ENCODE measurements at places on chromosomes 1 and 21.

DNA sequence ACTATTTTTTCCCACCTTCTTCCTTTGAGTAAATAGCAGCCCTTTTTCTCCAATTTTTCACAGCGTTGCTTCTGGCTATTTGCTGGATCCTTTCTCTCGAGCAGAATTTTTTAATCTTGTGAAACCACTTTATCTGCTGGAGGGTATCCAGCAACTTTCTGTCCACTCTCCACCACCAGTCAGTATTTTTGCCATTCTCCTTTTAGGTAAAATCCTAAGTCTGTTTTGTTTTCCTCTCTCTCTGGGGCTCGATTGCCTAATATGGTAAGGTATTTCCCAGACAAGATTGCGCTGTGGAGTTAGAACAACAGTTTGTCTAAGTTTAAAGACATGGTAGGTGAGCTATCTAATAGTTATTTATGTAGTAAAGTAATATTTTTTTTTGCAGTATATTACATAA is 156.9 kb downstream of the PPP1R12B start:
- DNase-seq: peak; percentile 63

DNA sequence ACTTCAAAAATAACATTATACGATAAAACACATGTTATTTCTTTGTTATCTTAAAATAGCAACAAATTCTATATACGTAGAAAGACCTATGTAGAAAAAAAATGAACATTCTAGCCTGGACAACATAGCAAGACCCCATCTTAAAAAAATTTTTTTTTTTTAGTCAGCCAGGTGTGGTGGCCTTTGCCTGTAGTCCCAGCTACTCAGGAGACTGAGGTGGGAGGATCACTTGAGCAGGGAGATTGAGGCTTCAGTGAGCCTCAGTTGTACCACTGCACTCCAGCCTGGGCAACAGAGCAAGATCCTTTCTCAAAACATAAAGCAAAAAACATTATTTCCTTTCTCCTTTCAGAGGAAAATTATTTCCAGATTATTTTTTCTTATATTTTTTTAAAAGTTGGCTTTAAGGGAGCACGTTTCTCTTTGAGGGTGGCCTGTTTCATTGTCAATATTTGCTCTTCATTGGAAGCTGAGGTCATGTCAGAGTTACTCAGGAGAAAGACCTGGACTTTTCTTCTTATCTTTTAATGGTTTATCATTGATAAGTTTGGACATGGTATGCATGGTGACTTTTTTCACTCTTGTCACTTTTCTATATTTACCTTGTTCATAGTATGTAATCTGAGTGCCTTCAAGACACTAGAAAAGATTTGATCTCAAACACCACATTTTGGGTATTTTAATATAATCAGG is 32.0 kb downstream of the NFIA start:
- DNase-seq: no peak

DNA sequence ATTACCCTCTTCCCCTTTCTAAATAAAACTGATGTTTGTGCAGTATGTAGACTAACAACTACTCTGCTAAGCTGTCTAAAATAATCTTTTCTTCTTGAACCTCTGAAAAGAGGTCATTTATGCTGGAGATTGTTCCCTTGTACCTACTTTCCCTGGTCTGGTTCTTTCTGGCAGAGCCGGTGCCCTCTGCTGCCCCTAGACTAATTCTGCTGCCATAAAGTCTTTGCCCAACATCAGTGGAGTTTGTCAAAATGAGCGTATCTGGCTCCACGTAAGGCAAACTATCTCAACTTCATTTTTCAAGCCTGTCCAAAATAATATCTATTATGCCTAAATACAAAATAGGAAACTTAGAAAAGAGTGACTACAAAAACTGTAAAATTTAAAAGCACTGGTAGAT is 30.9 kb upstream of the ANGPTL7 start:
- DNase-seq: no peak

- DNase-seq: no peak
Measured at GRCh38 chr1:14067036-14067435, 367.0 kb downstream of the PRDM2 start.

DNA sequence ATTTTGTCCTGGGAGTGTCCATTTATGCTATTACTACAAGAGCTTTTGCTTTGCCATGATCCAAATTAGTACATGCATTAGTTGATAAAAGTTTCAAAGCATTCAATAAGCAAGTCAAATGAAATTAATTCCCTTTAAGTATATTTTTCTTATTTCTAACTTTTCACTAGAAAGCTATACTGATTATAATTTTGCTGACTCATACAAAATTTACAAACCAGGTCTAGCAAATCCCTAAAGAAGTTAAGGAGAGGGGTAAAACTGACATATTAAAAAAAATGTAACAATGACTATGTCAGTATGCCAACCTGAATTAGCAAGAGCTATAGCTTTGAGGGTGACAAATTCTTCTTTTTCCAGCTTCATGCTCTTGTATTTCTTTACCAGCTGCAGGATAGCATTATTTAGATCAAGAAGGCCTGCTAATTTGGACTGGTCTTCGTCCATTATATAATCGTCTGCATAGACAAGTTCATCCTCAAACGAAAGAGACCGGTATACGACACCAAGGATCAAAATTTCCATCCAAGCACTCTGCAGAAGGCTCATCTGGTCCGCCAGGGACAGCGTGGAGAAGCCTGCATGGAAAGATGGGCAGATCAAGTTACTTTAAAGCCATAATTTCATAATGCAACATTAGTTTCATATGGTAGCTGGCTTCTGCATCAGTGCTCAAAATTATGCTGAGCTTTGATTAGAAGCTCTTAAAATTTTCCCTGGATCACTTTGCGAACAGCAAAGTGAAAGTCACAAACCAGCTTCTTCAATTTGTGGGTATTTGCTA is 95.8 kb upstream of the USH2A start:
- no peak for DNase-seq

DNA sequence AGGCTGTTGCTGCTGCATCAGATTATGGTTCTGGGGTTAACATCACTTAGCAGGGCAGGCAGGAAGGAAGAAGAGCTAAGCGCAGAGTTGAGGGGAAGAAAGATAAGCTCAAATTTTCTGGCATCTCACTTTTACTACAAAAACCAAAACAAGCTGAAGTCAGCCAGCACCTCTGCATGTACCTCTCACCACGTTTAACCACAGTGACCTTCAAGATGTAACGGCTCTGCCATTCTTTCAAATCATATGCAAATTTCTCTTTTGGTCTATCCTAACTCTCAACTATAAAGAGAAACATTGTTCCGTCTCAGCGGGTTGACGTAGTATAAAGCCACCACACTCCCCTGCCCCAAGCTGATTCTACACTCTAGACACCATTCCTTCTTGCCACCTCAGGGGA is 154.4 kb downstream of the OMA1 start:
- DNase-seq: no peak

- DNase-seq: no peak
Measured at GRCh38 chr1:209265301-209265700, 318.2 kb upstream of the CAMK1G start.

- DNase-seq: peak; percentile 62
Measured at GRCh38 chr1:166915941-166916340, 39.9 kb upstream of the TADA1 start.

DNA sequence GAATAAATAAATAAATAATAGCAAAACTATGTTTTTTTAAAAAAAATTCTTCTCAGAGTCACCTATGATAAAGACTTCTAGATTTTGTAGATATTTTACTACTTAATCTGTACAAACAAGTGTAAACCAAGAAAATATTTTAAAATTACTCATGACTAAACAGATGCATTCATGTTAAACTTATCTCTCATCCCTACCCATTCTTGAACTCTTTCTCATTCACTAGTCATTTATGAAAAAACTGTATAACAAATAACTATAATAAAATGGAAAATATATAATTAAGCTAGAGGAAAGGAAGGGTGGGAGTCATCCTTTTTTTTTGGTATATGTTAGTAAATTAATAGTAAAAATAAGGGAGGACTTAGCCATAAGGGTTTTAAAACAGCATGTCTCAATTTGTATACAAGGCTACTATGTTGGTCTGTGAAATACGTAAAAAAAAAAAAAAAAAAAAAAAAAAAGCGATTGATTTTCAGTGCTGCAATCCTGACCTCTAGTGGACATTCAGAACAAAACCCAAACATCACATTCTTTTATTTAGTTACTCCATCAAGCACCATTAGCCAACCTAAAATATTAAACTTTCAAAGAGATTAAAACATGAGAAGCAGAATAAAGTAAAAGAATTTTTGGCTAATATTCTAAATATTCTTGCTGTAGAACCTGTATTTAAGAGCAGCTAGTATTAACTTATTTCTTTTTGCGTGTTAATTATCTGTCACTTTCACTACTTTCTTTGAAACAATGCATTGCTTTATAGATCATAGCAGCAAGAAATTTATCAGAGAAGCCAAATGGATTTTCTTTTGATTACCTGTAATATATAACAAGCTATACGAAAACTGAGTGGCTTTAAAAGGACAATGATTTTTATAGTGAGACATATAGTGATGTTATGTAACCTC is 255.8 kb upstream of the CACYBP start:
- DNase-seq: peak; percentile 67

DNA sequence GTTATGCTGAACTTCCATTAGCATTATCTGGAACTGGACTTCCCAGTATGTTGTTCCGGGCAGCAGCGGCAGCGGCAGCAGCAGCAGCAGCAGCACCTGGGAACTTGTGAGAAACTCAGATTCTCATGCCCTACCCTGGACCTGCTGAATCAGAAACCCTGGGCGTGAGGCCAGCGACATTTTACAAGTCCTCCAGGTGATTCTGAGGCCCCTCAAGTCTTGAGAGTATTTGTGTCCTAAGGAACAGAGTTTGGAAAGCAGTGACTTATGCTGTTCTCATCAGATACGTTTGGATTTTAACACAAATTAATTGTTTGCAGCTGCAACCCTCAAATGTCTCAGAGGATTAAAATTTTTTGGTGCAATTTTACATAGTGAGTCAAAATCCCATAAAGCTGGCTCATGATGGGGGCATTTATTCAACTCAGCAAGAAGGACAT is 157.2 kb upstream of the KAZN start:
- DNase-seq: peak; percentile 98

DNA sequence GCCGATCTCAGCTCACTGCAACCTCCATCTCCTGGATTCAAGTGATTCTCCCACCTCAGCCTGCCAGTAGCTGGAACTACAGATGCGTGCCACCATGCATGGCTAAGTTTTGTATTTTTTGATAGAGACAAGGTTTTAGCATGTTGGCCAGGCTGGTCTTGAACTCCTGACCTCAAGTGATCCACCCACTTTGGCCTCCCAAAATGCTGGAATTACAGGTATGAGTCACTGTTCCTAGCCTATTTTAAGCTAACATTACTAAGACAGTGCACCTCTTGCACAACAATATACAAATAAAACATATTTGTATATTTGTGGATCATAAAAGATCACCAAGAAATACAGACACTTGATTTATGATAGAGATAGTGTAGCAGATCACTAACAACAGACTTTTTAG is 139.1 kb downstream of the DUSP10 start:
- peak; percentile 60 for DNase-seq

DNA sequence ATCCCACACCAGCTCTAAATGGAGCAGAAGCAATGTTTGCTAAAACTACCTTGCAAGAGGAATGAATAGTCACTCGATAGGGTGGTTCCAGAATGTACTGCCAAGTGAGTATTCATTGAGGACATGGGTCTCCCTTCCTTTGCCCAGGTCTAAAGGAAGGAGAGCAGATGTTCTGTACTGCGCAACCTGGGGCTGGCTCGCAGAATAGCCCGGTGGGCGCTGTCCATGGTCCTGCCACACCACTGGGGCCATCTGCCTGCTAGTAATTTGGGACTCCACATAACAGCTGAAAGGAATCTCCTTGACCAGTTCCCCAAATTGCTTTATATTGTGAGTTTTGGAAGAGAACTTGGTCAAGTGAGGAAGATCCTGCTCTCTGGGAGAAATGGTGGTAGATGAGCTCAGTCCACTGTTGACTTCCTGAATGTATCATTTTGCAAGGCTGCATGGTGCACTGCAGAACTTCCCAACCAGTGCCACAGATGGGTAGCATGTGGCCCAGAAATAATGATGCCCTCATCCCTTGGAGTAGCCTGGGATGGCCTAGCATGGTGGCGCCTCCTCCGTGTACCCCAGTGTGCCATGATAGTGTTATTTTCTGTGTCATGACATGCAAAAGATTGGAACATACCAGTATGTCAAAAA is 5.7 kb downstream of the SLC6A17 start:
- peak; percentile 50 for DNase-seq

DNA sequence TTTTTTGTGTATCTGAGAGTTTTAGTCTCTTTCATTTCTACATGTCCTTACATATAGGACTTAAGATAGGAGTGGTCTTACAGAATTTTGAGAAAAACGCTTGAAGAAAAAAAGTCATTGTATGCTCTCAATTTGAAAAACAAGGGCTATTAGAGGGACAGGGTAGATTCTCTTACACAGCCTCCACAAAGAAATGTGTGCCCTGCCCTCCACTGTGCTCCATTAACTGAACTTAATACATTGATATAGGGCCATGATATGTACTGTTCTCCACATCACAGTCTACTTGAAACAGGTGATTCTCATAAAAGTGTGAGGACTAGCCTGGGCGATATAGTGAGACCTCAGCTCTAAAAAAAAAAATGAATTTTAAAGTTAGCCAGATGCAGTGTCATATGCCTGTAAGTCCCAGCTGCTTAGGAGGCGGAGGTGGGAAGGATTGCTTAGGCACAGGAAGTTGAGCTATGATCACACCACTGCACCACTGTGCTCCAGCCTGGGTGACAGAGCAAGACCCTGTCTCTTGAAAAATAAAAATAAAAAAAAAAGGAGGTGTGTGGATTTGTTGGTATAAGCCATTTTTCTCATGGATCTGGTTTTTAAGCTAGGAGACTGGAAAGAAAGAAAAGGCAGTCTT is 77.0 kb downstream of the HMCN1 start:
- peak; percentile 17 for DNase-seq

GRCh38 chr1:117964290-117965038 is 34.9 kb downstream of the WDR3 start:
- peak; percentile 21 for DNase-seq

DNA sequence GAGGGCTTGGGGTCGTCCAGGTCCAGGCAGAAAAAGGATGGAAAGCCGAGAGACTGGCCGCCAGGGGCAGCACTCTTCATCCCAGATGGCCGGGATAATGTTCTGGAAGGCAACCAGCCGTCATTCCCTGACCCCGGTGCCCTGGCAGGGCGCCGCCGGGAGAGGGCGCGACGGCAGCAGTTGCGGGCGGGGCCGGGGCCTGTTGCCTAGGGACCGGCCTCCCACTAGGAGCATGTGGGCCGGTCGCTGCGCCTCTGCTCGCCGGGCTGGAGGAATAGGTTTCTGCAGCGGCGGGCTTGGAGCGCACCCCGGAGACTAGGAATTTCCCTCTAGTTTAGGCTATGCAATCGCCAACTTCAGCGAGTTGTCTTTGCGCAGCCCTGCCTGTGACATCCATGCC is 11.0 kb downstream of the DMRTB1 start:
- peak; percentile 81 for DNase-seq

Data from fibroblast of mammary gland (primary cell).